ENCODE measurements at places on chromosomes 1 and 21.
A peak's percentile ranks its signal among the peaks of the same experiment; 100 is the strongest.

DNA sequence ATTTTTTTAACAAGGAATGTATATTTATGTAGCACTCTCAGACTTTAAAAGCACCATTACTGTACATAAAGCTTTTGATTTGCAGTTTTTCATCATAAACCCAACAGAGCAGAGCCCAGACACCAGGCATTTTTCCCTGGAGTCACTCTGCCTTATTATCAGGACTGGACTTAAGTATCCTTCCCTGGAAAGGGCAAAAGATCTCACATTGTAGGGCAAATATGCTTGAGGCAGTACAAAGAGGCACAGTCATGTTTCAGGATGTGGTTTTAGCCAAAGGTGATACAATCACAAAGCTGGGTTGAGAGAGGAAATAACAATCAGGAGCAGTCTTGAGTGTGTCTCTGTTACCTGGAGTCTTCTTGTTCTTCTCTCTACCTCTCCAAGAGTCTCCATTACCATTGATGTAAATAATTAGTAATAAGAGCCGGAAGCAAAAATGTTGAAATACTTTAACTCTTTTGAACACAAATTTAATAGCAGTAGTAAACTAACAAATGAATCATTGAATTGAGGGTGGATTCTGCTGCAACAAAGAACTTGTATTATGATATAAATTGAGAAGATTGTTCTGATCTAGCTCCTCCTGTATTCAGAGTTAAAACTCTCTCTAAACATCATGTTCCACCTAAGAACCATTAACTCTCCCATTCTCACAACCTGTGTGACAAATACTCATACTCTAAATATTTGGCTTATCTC is 160.5 kb downstream of the LTN1 start:
- DNase-seq, result no peak

DNA sequence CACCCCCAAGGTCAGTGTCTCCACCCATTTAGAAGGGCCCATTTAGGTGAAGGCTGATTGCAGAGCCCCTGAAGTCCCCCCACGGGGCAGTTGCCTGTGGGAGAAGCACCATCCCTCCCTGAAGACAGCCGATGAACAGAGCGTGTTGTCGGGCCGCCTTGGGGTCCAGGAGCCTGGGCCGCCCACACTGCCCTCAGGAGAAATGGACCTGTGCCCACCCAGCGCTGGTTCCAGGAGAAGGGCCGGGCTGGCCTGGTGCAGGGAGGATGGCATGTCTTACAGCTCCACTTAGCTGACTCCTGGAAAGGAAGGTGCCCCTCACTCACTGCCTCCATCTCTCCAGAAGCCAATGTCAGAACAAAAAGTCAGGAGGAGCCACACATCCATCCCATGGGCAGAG is 252.7 kb upstream of the VAMP3 start:
- DNase-seq, result no peak

DNA sequence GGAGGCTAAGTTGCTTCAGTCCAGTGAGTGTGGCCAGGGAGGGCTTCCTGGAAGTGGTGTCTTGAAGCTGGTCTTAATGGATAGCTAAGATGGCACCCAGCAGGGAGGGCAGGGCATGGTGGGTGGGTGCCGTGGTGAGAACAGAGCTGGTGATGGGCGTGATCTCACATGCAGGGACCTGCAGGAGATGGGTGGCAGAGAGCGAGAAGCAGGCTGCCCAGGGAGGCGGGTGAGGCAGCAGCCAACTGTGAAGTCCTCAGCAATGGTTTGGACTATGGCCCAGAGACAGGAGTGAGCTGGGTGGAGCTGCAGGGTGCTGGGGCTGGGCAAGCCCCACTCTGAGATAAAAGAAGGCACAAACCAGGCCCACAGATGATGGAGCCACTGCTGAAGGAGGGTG is 50.7 kb downstream of the UMODL1 start:
- peak; percentile 12 for DNase-seq

DNA sequence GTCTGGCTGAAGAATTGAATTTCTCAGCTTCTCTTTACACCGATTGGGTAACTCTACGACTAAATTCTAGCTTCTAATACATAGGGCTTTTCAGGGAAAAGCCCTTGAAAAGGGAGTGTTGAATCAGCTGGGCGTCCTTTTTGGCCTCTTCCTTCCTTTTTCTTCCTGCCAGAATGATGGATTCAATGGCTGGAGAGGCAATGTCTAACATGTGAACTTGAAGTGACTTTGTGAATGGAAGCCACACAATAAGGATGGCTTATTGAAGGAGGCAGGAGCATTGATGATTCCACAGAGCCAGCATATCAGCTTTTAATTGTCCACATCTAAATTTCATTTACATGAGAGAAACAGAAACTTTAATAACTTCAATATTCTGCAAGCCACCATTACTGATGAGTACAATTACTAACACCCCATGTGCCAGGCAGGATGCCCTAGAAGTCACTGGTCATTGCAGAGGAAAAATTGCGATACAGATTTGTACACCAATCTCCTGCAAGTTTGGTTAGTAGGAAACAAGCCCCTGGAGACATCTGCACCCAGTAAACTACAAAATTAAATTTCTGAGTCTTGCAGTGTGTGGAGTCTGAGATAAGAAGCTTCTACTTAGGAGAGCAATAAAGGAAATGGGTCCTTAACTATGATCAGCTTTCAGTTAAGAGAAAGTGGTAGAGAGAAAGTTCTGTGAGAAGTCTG is 56.1 kb downstream of the STYXL2 start:
- no peak for DNase-seq

- no peak for DNase-seq
Observed at GRCh38 chr1:56469640-56470371, 109.6 kb downstream of the PLPP3 start.

GRCh38 chr1:7938070-7938469 is 2.6 kb downstream of the TNFRSF9 start:
- DNase-seq, result no peak

DNA sequence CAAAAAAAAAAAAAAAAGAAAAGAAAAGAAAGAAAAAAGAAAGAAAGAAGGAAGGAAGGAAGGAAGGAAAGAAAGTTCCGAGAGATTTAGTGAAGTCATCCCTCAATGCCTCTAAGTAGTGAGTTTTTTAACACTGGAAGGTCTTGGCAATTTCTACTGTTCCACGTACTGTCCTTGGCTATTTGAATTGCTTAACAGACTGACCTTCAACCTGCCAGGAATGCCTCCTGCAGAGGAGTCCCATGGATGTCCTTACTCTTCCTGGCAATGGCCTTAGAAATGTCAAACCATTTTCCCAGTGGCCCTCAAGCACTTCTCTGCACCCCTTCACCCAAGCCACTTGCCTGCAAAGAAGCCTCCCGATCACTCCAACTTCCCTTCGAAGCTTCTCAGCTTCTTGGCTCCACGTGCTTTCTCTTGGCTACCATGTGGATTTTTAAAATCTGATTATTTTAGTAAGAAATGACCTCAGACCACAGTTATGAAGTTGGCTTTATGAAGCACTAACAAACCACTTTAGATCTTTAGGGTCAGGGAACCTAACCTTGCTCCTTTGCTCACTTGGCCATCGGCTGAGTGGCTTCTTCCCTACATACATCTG is 43.7 kb upstream of the ABCG1 start:
- no peak for DNase-seq

DNA sequence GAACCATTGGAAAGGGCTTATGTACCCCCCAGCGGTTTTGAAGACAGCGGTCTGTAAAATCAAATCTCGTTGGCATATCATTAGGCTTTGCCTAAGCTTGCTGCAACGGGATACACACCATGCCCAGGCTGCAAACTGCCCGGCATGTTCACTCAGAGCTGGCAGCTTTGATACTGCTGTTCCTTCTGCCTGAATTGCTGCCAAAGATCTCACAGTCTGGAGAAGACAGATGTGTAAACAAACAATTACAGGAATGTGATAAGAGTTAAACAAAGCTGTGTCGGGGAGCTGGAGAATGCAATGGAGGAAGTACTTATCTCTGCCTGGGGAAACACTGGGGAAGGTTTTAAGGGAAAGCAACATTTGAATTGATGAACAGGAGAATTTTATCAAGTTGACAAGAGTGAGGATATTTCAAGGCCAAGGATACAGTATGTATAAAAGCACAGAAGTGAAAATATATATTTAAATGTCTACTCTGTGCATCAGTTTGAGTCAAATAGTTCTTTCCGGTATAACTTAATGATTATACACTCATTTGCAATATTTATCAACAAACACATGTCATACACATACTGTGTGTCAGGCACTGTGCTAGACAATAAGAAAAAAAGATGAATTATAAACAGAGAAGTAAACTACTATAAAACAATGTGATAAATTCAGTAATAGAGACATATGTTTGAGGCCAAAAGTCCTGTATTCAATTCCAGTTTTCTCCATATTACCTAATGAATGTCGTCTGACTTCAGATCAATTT is 29.9 kb downstream of the CHML start:
- peak; percentile 55 for DNase-seq

DNA sequence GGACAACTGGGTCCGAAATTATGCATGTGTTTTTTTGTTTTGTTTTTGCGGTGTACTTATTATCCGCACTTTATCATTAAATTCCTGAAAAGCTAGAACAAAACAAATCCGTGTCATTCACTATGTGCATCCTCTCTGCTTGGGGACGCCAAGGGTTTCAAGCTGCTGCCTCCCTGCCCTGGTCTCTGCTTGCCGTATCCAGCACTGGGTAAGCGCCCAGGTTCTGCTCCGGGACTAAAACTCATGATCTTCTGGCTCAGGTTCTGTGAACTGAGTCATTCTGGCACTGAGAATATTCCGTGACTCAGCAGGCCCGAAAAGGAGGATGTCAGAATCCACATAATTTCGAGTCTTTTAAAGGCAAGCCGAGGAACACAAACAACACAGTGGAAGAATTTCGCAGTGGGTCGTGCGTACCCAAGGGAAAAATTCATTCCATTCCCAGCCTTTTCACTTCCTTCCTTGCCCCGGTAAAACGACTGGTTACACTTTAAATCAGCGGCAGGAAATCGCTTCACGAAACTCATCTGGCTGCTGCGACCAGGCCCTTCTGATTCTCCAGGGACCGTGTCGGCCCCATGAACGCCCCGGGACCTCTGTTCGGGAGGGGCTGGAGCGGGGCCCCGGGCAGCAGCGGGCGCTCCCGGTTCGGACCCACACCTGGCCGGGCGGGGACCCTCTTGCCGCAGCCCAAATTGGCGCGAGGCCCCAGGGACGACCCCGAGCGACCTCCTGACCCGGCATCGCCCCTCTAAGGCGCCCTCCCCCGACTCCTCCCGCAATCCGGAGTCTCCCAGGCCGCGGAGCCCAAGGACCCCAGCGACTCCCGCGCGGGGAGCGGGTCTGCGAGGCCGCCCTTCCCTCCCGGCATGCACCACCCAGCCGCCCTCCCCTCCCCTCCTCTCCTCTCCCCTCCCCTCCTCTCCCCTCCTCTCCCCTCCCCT is 746 bp upstream of the LAMC1 start:
- peak; percentile 90 for DNase-seq

- no peak for DNase-seq
Observed at GRCh38 chr1:47812904-47813514, 184.2 kb downstream of the TRABD2B start.

Measured in Caki2 (cell line).